ENCODE measurements at places on chromosomes 2 and 18. TPM values are rescaled to one million over a fixed set of nuclear protein-coding genes. Genes with fewer than 3 reads are reported as not detected.

GRCh38 chr2:198571393-198571792, 767.0 kb downstream of the PLCL1 start:
- no peak for DNase-seq
- no peak overlapping the region for H3K4me3 ChIP-seq
- H3K36me3 ChIP-seq, result no peaks in the 10 kb centered on the region
- no peak overlapping the region for H3K27ac ChIP-seq

- no peak overlapping the region for H3K27ac ChIP-seq
- H3K36me3 ChIP-seq, result no peaks in the 10 kb centered on the region
- no peaks in the 10 kb centered on the region for H3K4me1 ChIP-seq
- no peak overlapping the region for H3K4me3 ChIP-seq
- H3K27me3 ChIP-seq, result no peaks in the 10 kb centered on the region
- DNase-seq, result no peak
These were observed 43.0 kb upstream of the FOSL2 start for GRCh38 chr2:28349546-28350165.

DNA sequence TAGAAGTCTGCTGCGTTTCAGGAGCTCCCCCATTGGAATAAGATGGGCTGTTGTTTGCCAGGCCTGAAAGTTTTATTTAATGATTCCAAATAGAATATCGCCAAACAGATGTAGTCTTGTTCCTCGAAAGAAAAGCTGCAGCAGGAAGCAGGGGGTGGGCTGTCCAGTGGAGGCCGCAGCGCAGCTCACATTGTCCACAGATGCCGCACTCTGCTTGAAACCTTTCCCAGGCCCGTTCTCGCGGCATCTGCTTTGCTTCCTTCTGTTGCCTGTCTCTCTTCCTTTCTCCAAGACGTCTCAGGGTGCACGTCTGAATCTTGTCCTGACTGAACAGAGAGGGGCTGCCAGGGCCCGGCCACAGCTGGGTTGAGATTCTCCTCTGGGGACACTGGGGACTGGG, 12.4 kb upstream of the IGFBP2 start:
- H3K27ac ChIP-seq, result no peak overlapping the region
- H3K4me3 ChIP-seq, result no peak overlapping the region
- no peaks in the 10 kb centered on the region for H3K27me3 ChIP-seq
- no peaks in the 10 kb centered on the region for H3K4me1 ChIP-seq
- no peak for DNase-seq
- no peaks in the 10 kb centered on the region for H3K36me3 ChIP-seq

- peak; percentile 25 for DNase-seq
- H3K4me1 ChIP-seq, result peaks cover 18% of the 10 kb centered on the region
- no peaks in the 10 kb centered on the region for H3K36me3 ChIP-seq
- H3K27ac ChIP-seq, result no peak overlapping the region
- no peak overlapping the region for H3K4me3 ChIP-seq
These were observed 7.6 kb upstream of the ONECUT2 start for GRCh38 chr18:57427429-57428201.

Gene FAM98A
- 29.4 TPM for total RNA-seq

Gene GATA6
- not detected for total RNA-seq

DNA sequence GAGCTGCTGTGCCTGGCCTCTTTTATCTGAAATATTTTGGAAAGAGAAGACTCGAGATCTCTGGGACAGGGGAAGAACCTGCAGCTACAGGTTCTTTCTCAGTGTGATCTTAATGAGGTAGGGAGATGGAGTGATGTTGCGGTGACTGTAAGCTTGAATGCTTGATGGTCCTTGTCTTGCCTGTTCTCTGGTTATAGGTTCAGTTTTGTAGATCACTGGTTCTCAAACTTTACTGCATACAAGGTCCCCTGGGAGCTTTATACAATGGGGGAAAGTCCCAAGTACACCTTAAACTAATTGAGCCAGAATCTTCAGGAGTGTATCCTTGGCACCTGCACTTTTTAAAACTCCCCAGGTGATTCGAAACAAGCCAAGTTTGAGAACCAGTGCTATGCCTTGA, 136.7 kb upstream of the CXCR4 start:
- H3K4me1 ChIP-seq, result peaks cover 55% of the 10 kb centered on the region
- no peaks in the 10 kb centered on the region for H3K27me3 ChIP-seq
- no peak overlapping the region for H3K4me3 ChIP-seq

Data from B cell (primary cell).